ENCODE measurements at places on chromosomes 7 and 10.

- DNase-seq = no peak
These were observed 987.9 kb downstream of the CCSER2 start for GRCh38 chr10:85316276-85316675.

DNA sequence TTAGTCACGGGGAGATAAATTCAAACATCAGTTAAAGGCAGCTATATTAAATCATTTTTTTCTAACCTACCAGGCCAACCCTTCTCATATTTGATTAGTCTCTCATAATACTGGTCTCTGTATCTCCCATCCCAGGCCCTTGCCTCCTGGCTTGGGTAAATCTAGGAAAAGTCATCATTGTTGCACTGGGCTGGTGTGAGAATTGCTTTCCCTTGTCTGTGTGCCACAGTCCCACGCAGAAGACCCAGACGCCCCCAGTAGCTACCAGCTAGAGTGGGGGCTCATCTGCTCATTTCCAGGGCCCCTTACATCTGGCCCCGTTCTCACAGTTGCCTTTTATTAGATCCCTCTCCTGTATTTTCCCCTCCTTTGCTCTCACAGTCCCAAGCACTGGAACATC lies 67.6 kb upstream of the VIPR2 start:
- no peak for DNase-seq

- DNase-seq = no peak
These were observed 49.9 kb downstream of the SIRT1 start for GRCh38 chr10:67934336-67934735.

DNA sequence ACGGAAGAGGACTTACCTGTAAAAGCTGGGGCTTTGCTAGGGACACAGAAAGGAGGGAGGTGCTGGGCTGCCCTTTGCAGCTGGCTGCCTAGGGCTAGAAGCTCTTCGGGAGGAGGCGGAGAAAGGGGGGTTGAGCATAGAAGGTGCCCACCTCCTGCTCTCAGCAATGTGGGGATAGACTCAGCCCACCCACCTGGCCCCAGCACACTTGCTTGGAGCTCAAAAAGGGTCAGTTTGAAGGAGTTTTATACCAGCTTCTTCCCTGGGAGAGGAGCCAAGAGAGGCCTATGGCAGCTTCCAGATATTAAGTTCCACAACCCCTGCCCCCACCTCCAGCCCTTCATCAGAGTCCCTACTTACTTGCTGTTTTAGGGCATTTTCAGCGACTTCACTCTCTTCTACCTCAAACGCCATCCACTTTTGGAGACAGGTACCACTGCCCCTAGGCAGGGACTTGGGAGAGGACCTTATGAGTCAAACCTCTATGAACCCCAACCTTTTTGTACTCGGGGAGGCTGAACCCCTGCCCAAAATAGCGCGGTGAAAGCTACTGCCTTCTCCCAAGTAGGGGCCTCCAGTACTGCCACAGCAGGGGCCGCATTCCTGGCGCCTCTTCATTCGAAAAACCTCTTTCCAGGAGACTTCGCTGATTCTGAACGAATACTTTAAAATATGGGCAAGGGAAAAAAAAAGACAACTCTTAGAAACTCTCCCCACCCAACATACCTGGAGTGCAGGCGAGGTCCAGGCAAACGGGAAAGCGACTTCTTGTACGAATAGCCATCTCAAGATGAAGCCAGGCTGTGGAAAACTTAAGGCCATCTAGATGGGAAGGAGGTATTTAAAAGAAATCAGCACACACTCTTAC lies 1.2 kb upstream of the EVX1 start:
- no peak for DNase-seq

All from CD4-positive, alpha-beta T cell treated with Interleukin-1 beta for 1 hour (primary cell).